ENCODE measurements at places on chromosomes 16 and 17.

GRCh38 chr16:70659953-70660671 is 13.8 kb downstream of the IL34 start:
- DNase-seq = no peak

DNA sequence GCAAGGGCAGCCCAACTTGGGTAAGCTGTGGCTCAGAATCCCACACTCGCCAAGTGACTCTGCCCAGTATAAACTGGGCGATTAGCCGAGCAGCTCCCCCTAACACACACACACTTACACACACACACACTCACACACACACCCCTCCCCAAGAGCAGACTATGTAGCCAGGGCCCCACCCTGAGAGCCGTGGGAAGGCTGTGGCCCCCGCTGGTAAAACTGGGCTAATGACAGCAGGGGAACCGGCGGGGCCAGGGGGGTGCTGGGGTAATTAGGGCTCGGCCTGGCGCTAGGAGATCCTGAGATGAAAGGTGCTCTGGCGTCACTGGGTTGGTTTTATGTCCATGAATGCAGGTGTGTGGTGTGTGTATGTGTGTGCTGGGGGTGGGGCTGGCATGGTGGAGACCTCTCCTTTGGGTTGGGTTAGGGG is 1.1 kb upstream of the THRA start:
- no peak for DNase-seq

DNA sequence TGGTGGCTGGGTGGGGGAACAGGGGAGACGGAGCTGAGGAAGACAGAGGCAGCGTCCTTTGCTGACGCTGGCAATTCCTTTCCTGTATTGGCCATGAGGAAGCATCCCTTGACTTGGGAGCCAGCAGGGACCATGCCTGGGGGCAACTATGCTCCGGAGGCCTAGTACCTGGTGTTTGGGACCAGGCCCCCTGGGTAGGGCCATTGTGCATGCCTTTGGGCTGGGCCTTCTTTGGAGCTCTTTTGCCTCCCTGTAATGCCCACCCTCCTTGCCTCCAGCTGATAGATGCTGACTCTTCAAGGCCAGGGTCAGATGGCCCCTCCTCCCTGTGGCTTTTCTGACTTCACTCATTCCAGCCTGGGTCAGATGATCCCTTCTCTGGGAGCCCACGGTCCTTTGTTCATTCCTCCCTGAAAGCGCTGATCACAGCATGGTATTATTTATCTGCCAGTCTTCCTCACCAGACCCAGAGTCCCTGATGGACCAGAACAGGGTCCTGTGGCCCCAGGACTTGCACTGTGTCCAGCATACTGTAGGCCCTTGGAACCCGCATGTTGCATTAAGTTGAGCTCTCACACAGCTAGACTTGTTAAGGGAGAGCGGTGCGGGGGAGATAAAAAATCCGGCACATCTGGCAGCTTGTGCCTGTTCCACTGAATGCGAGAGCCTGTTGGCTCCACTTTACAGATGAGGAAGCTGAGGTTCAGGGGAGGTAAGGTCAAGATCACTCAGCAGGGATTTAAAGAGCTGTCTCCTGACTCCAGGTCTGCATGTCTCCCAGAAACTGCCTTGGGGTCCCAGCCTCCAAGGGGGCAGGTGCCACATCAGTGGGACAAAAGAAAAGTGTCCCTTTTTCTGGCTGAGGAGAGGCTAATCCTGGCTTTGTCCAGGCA is 2.9 kb downstream of the STARD3 start:
- DNase-seq = no peak

DNA sequence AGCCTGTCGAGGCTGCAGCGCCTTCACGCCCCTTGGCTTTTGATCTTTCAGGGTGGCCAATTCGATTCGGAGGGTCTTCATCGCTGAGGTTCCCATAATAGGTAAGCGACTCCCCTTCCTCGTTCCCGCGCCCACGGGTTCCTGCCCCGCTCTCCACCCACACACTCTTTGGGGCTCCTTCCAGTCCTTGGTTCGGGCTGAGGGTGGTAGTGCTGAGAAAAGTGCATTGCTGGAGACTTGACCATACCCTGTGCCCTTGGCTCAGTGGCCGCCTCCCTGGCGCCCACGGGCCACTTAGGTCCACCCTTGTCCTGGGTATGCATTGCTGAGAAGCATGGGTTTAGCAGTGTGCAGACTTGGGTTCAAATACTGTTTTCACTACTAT is 491 bp downstream of the POLR2C start:
- no peak for DNase-seq

GRCh38 chr16:66278604-66279262 is 87.8 kb upstream of the CDH5 start:
- no peak for DNase-seq

DNA sequence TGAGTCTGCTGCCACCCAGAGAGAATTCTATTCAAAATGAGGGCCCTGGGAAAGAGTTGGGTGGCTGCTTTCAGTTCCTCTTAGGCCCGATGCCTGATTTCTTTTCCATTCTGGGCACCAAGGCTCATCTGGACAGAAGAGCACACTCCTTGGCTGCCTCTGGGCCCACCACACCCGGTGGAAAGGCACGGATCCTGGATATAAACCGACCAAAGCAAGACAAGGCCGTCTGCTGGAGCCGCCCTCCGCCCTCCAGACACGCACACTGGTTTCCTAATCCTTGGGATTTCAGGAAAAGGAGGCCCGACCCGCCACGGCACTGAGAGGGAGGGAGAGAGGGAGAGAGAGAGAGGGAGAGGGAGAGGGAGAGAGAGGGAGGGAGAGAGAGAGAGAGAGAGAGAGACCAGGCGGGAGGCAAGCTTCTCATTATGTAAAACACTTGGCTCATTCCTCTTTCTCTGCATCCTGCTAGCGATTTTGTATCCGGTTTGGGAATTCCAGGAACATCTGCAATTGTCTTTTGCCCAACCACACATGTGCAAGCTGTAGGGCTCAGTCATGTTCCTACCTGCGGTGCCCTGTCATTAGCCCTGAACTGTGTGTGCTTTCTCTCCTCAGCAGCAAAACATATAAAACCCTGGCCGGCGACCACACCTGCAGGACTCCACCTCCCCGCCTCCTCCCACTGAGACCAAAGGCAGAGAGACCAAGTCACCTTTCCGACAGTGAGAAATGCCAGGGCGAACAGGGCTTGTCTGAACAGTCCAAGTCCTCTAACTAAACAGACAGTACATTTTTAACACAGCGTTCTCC is 347.2 kb downstream of the SOX9 start:
- no peak for DNase-seq

GRCh38 chr16:31351942-31352325 is 3.0 kb upstream of the ITGAX start:
- DNase-seq = no peak

DNA sequence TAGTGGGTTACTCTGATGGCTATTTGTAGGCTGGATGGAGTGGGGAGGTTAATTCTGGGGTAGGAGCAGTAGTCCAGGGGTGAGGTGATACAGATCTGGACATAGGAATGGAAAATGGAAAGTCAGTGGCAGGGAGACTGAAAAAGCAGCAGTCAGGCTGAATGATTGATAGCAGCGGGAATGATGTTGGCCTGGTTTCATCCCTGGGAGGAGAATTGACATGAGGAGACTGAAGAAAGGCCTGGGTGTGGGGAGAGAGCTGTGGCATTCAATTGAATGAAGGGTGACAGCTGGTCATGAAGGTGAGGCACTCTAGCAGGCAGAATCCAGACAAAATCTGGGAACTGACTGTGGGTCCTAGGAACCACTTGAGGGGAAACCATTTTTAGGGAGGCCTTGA is 34.7 kb upstream of the CLEC18A start:
- DNase-seq = no peak

DNA sequence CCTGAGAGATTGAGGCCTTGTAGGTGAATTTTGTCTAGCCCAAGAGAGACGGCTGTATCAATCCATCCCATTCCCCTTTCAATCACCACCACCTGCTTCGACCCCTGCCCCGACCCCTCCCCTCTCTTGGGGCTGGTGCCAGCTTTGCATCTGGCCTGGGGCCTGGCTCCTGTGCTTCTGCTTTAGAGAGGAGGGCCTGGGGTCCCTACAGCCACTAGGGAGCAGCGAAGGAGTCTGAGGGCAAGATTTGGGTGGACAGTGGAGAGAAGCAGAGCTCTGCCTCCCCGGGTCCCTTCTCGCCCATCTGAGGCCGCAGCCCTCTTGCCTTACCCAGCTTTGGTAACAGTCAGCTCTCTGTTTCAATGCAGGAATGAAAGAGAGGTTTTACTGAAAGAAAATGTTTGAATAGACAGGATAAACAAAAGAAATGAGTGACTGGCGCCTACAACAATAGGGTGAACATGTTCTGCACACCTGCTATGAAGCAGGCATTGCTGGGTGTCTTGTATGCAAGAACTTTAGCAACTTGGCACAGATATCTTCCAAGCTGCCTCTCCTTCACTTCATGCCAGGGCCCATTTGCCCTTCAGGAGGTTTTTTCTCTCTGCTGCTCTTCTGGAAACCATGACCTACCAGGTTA is 57.4 kb downstream of the SLC47A1 start:
- DNase-seq = no peak

- DNase-seq = peak; percentile 7
Measured at GRCh38 chr17:8056976-8057625, 18.2 kb downstream of the ALOX15B start.

GRCh38 chr17:42422958-42423712 is at the start of gene CAVIN1:
Gene CAVIN1, minus strand, starts transcription at chr17:42423256. Its CDS starts 159 bp downstream, at chr17:42423097.
- DNase-seq = peak; percentile 100

DNA sequence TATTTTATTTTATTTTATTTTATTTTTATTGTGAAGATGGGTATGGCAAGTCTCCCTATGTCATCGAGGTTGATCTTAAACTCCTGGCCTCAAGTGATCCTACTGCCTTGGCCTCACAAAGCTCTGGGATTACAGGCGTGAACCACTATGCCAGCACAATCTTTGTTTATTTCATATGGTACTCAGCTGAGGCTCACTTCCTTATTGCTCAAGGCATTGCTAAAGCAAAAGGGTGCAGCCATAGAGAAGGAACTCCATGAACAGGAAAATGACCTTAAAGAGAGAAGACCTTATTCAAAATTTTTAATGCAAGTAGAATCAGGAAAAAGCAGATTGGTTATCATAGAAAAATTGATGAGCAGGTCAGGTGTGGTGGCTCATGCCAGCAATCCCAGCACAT is 110.6 kb upstream of the RBBP6 start:
- no peak for DNase-seq

GRCh38 chr17:60426596-60426995 is 4.3 kb downstream of the CHCT1 start:
- DNase-seq = no peak

DNA sequence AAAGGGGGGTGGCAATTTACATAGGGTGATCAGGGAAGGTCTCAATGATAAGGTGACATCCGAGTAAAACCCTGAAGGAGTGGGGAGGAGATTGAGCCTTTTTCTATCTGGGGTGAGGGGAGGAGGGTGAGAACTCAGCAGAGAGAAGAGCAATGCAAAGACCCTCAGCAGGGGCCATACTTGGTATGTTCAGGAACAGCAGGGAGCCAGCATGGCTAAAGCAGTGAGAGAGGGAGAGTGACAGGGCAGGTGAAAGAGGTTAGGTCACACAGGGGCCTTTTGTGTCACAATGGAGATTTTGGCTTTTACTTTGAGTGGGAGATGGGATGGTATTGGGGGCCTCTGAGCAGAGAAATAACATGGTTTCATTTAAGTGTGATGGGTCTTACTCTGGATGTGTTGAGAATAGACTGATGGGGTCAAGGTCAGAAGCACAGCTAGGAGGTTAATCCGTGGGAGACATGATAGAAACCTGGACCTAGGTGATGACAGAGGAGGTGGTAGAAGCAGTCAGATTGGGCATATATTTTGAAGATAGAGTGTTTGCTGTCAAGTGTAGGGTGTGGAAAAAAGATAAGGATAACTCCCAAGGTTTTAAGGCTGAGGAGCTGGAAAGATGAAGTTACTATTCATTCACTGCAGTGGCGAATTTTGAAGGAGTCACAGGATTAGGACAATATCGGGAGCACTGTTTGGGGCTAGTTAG is 6.2 kb downstream of the SP2 start:
- no peak for DNase-seq

DNA sequence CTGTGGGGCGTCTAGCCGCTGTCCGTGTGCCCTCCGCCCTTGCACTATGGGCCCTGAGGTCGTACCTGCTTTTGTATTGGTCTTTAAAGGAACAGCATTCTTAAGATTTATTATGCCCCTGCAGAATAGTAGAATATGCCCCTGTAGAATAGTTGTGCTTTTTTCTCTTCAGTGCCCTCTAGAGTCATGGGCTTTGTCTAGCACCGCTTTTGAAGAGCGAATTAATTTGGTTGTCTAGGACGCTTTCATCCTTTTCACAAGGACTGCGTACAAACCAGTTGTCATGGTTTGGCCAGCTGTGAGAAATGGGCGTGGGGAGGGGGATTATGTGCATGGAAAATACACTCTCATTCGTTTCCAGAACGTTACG is 621 bp downstream of the CEP95 start:
- DNase-seq = peak; percentile 33

DNA sequence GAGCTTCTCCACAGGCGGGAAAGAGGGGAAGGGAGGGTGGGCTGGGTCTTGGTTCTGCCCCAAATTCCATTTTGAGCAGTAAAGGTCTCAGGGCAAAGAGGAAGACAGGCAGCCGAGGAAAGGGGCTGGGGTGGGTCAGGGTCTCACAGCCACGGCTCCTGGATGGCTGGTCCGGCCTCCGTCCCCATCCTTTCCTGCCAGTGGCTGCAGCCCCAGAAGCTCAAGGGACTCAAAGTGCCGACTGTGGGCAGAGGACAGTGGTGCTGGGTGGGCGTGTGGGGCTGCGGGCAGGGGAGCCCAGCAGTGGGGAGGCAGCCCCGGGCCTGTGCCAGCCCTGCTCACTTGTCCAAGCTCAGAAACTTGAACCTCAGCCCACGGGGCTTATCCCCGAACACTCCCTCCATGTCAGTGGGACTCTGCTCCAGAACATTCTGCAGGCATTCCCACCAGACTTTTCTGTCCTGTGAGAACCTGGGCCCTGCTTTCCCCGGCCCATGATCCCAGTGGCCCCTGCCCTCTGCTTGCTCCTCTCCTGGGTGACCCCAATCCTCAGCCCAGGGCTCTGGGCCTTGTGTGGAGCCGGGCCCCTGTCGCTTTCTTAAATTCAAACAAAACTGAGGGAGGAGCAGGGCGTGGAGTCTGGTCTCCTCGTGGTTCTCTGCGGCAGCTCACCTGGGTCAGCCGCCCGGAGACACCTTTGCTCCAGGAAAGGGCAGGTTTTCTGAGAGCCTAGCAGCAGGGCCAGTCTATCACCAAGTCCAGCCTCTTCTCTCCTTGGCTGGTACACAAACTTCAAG is 117.8 kb upstream of the METRNL start:
- no peak for DNase-seq

GRCh38 chr16:51699686-51700396 is 548.8 kb upstream of the SALL1 start:
- no peak for DNase-seq

GRCh38 chr16:4723071-4723767 is 10.9 kb downstream of the ANKS3 start:
- DNase-seq = no peak

DNA sequence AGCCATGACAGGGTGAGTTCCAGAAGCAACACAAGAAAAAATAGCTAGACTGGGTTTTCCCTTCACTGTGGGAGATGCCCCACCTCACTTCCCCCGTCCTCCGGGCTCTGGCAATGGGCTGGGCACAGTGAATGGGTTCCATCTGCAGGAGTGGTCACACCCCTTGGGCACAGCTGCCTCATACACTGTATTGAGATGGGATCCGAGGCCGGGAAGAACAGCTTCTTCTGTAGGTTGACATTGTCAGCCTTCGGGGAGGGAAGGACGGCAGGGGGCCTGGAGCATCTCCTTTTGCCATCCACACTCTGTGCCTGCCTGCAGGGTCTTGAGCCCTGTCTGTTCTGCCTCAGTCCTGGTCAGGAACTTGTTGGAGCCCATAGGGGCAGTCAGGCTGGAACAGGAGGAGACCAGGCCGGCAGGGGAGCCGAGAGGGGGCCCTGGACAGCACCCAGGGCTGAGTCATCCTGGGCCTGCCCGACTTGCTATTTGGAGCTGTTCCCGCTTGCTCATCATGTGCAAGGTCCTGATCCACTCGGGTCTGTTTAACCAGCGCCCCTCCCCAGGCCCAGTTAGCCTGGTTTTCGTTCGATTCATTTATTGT is 286.7 kb downstream of the SEC14L1 start:
- peak; percentile 89 for DNase-seq

All from uterus (tissue), 4 donors.